ENCODE measurements at places on chromosomes 6 and 20. TPM values are rescaled to one million over a fixed set of nuclear protein-coding genes. Genes with fewer than 3 reads are reported as not detected.

Gene MDFI
- total RNA-seq = 1.4 TPM

Gene TFAP2D
- total RNA-seq = not detected

Gene KCNQ2
- total RNA-seq = not detected

Gene HLA-DQA2
- total RNA-seq = not detected

- no peak for DNase-seq
These were observed 746 bp upstream of the PRND start for GRCh38 chr20:4720977-4721349.

DNA sequence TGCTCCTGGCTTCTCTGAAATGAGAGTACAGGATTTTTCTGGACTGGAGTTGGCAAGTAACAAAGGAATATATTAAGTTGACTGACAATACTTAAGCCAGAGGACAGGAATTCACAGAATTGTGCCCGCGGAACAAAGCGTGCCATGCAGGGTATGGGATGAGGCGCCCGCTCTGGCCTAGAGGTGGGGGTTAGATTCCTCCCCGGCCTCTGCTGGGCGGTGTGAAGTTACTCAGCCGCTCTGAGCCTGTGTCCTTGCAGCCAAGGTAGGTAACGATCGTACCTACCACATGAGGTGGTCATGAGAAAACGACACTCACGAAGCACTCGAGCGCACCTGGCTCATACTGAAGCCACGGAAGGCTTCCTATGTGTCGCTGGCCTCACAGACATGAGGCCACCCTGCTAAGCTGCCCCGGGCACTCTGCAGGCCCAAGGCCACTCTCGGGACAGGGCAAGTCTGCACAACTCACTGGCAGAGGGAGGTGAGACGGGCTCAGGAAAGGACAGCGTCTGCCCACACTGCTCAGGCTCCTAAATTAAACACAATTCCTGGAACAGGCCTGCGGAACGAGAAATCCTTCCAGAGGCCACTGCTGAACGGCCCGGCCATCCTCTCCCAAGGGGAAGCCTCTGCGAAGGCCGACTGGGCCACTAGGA is 70.8 kb downstream of the PSMG4 start:
- no peak for DNase-seq

- no peak for DNase-seq
These were observed 3.1 kb upstream of the TPBG start for GRCh38 chr6:82360552-82360951.

DNA sequence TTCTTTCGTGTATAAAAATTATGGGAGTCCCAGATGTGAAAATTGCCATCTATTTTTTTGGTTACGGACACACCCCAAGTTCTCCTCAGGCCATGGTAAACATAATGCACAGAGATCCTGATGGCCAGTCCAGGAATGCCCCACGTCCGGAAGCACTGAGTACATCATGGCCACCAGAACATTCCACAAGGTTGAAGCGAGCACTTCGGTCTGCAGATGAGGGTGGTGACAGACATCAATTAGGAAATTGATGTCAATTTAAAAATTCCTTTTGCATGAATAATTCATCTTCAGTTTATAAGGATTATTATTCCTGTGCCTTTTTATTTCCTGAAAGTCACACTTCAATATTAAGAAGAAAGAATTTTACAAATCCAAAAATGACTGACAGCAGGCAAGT is 13.2 kb upstream of the EXOC2 start:
- peak; percentile 11 for DNase-seq

DNA sequence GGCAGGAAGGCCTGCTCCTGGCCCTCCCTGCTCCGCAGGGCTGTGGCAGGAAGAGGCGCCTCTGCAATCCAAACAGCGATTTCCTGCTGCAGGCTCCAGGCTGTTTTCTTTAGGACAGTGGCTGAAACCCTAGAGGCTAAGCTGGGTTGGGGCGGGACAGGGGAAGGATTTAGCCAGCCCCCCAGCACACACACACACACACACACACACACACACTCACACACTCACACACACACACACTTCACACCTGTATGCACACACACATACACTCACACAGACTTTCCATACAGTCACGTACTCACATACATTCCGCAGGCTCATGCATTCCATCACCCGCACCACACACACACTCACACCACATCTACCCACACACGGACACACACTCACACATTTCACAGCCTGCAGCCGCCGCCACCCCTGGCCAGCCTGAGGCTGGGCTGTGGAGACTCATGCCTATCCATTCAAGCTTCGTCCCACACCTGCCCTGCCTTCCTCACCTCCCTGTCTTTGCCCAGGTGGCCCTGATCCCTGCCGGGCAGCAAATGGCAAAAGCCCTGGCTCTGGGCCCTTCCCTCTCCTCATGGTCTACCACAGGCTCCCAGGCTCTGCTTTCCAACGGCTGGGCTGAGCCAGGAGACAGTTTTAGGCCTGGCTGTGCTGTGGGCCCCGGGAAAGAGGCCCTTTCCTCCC is 17.9 kb downstream of the MDFI start:
- no peak for DNase-seq

- DNase-seq = no peak
These were observed 190.7 kb upstream of the VGLL2 start for GRCh38 chr6:117074672-117075071.

Data from GM23248 (cell line).